Caki2 (cell line): ENCODE measurements at places on chromosomes 11 and 22. TPM values are rescaled to one million over a fixed set of nuclear protein-coding genes. Genes with fewer than 3 reads are reported as not detected.

Gene CCDC89
- total RNA-seq = 0.30 TPM in 1 of 2 replicates, not detected in the other

Gene MISFA
- not detected in 2 replicates for total RNA-seq

Gene MN1
- 3.1 and 5.2 TPM in 2 replicates for total RNA-seq

Gene CARNS1
- 0.03 TPM in 1 of 2 replicates, not detected in the other for total RNA-seq

Gene KCNK4
- total RNA-seq = not detected in 2 replicates

Gene LIPT2
- 5.0 and 8.0 TPM in 2 replicates for total RNA-seq

Gene BDNF
- total RNA-seq = 0.55 and 1.3 TPM in 2 replicates

Gene RFPL2
- 0.49 and 2.8 TPM in 2 replicates for total RNA-seq

Gene KCNJ1
- total RNA-seq = 0.10 TPM in 1 of 2 replicates, not detected in the other

GRCh38 chr22:37393746-37394145 is 33.5 kb downstream of the ELFN2 start:
- no peak for DNase-seq

DNA sequence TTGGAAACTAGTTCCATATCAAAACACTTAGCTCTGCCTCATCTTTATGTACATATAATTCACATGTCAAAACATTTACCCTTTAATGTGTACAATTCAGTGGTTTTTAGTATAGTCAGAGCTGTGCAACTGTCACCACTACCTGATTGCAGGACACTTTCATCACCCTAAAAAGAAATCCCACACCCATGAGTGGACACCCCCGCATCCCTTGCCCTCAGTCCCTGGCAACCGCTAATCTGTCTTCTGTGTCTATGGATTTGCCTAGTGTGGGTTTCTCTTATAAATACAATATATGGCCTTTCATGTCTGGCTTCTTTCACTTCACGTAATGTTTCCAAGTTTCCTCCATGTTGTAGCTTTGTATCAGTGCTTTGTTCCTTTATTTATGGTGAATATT is 8.6 kb upstream of the EMID1 start:
- no peak for DNase-seq

DNA sequence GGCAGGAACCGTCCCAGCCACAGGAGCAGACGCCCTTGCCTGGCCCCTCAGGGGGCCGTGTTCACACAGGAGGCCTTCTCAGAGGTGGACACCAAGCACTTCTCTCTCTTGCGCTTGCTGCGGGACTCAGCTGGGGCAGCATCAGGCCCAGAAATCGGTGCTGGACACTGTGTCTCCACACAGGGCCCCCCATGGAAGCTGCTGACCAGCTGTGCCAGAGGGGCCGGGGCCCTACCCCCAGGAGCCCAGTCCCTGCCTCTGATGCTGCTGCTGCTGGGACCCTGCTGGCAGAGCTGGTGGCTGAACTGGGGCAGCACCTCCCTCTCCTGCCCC is 4.0 kb downstream of the PLXNB2 start:
- no peak for DNase-seq

GRCh38 chr11:2940147-2940920 is 11.1 kb upstream of the PHLDA2 start:
- peak; percentile 91 for DNase-seq

DNA sequence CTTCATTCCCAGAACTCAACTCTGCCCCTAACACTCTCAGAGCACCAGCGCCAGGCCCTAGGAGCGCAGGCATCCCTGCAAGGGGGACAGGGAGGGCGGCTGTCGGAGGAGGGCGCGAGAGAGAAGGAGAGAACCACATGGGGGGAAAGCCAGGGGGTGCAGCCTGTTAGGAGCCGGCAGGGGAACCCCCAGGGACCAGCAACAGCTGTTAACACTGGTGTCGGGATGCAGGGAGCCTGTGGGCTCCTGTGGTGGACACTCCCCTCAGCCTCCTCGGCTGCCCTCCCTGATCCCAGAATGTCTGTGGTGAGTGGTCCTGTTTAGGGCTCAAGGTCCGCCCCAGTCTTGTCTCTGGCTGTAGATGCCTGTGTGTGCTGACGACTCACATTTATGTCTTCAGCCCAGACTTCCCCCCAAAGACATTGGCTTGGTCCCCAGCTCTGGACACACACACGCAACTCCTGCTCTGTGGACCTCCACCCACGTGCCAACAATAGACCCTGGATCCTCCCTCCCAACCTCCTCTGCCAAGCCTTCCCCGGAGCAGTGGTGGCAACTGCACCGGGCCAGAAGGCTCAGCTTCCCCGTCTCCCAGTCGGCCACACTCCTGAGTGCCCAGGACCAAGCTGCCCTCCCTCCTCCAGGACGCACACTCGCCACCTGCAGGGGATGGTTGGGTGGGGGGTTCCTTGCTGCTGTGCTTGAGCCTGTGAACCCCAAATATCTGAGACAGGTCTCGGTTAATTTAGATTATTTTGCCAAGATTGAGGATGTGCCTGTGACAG is 817 bp upstream of the IFITM5 start:
- no peak for DNase-seq

GRCh38 chr11:17206463-17206862 is 1.3 kb downstream of the PIK3C2A start:
- DNase-seq = no peak

- no peak for DNase-seq
These were observed 1025.2 kb downstream of the TBC1D22A start for GRCh38 chr22:47787501-47788227.

DNA sequence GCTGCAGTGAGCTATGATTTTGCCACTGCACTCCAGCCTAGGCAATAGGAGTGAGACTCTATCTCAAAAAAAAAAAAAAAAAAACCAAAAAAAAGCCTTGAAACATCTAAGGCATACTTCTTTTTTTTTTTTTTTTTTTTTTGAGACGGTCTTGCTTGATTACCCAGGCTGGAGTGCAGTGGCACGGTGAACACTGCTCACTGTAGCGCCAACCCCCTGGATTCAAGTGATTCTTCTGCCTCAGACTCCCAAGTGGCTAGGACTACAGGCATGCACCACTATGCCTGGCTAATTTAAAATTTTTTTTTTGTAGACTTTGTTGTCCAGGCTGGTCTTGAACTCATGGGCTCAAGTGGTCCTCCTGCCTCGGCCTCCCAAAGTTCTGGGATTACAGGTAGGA is 19.5 kb downstream of the ARFGAP3 start:
- no peak for DNase-seq

DNA sequence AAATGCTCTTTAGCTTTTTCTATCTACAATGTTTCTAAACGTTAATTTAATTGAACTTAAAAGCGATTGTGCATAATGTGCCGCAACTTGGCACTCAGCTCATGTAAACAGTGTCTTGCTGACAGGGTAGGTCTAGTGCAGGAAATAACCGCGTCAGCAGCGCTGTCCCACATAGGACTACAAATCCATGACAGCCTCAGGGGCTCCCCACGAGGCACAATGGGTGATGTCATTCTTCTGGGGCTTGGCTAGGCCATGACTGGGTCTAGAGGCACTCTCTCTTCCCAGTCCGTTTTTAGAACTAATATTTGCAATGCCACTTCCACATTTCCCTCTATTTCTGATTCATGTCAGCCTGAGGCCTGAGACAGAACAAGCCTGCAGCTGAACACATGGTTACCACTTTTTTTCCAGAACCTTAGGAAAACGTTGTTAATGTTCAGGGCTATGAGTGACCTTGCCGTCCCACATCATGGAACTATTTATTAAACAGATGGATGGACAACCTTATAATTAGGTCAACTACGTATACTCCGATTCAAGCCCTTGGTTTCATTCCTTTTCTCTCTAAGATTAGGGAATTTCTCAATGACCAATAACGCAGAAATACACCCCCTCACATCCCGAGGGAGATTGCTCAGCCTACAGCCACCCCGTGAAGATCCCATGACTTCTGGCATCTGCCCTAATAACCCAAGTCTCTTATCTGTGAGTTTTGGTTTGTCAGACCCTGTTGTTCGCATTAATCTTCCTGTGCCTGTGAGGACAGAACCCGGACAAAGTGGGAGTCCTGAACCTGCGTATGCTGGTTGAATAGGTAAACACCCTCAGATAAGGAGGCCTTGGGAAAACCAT is 19.4 kb upstream of the SNX32 start:
- DNase-seq = no peak

GRCh38 chr11:128246364-128246801 is 341.0 kb downstream of the ETS1 start:
- no peak for DNase-seq

GRCh38 chr11:126415128-126415527 is 59.6 kb downstream of the ST3GAL4 start:
- no peak for DNase-seq

DNA sequence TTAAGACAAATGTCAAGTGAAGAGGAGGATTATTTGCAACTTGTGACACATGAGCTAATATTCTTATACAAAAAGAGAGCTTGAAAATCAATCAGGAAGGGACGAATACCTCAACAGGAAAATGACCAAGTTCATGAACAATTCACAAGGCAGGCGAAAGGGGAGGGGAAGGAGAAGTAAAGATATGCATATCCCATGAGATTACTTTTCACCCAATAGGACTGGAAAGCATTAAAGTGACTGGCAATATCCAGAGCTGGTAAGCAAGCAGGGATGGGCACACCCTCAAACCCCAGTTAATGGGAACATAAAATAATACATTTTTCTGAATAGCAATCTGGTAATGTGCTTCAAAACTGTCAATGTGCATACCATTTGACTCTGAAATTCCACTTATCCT is 129.5 kb downstream of the SLC1A2 start:
- no peak for DNase-seq

- DNase-seq = no peak
These were observed 70.8 kb downstream of the WNT7B start for GRCh38 chr22:45905924-45906865.

DNA sequence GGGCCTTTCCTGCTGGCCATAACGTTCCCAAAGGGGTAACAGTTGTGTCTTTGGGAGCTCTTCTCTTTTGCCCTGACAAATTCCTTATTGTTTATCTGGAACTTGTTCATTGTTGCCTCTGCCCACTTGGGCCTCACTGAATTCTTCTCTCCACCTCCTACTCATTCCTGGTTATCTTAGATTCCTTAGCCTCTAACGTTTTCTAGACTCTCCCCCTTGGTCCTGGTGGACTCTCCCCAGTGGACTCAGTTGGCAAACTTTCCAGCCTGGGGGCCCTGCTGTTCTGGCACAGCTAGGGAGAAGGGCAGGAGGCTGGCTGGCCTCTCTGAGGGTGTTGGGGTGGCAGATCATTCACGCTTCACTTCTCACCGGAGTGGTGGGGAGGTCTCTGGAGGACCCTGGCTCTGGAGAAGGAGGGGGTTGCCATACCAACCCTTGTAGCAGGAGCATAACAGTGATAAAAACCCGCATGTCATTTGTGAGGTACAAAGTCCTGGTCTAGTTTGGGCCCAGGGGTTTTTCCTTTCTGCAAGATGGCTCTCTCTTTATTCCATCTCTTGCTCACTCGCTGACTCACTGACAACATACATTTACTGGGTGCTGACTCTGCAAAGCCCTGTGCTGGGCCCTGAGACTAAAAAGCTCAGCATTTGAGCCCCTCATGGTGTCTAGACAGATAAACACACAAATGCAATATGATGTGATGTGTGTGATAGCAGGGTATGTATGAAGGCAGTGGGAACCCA is 39.7 kb downstream of the YWHAH start:
- no peak for DNase-seq

DNA sequence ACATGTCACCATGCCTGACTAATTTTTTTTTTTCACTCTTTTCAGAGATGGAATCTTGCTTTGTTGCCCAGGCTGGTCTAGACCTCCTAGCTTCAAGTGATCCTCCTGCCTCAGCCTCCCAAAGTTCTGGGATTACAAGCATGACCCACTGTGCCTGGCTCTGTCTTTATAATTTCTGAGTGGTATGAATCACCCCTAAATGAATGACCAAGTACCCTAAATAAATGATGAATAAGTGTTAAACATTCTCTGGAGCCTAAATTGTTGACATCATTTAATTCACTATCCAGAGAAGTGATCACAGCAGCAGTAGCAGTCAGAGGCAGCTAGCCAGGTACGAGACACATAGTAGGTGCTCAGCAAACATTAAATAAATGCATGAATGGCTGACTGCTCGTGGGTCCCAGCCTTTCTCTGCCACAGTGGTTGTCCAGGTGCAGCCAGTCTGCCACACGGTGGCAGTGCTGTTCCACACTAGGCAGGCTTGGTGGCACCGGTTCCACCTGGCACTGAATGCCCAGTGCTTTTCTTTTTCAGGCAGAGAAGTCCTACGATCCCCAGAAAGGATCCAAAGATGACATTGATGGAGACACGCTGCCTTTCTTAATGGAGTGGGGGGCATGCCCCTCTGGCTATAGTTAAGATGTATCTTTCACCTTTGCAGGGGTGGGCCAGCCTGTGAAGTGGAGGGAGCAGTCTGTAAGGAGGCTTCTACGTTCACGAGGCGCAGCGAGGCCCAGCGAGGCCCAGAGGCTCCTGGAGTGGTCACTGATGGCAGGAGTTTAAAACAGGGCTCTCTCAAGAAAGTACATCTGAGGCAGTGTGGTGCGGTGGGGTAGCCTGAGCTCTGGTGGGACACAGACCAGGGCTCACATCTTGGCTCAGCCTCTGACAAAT is 8.7 kb upstream of the TTC12 start:
- peak; percentile 25 for DNase-seq

DNA sequence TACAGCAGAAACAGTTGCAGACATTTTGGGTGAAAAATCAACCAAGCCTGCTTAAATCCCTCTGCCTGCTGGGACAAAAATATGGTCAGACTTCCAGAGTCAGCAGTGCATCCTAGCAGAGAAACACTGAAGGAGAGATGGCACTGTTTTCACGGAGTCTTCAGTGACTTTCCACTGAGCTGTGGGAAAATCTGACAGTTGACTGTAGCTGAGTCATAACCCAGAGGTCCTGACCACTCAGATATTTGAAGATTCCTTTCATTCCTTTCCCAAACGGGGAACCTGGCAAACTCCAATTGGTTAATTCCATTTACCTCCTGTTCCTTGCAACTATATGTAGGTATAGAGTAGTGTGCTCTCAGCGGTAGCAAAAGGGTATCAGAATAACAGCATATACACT is 20.9 kb upstream of the UPB1 start:
- DNase-seq = peak; percentile 84

DNA sequence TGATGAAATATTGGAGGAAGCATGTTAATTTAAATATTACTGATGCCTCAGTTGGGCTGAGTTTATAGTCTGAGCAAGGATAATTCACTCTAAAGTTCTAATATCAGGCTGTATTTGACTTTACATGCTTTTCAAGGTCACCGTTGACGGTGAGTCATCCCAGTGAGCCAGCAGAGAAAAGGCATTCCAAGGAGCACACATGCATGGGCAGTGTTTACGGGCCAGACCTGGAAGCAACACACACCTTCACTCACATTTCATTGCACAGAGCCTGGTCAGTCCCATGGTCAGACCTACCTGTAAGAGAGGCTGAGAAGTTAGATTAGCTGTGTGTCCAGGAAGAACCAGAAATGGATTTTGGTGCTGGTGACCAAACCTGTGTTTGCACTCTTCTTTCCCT is 53.5 kb downstream of the COMMD9 start:
- DNase-seq = no peak
